Adrenal gland (tissue), 19 donors: ENCODE measurements at places on chromosomes 1 and 21. TPM values are rescaled to one million over a fixed set of nuclear protein-coding genes. Genes with fewer than 3 reads are reported as not detected.

Gene CTH
- total RNA-seq = 11.0 TPM

Gene DCST2
- total RNA-seq = not detected

Gene KRTAP10-4
- total RNA-seq = not detected

Gene SPATA45
- total RNA-seq = not detected

Gene NTMT2
- total RNA-seq = not detected

Gene FYB2
- total RNA-seq = not detected

- H3K4me3 ChIP-seq = no peak overlapping the region
- no peaks in the 10 kb centered on the region for H3K36me3 ChIP-seq
- DNase-seq = peak; percentile 29
- H3K4me1 ChIP-seq = no peaks in the 10 kb centered on the region
These were observed 64.8 kb downstream of the FAM163A start for GRCh38 chr1:179807691-179808485.

- no peaks in the 10 kb centered on the region for H3K4me1 ChIP-seq
- H3K4me3 ChIP-seq = no peak overlapping the region
- no peak for DNase-seq
- no peak overlapping the region for H3K27ac ChIP-seq
- H3K27me3 ChIP-seq = no peaks in the 10 kb centered on the region
These were observed 10.8 kb downstream of the THEM4 start for GRCh38 chr1:151898519-151898991.

- H3K27me3 ChIP-seq = no peaks in the 10 kb centered on the region
- no peak overlapping the region for H3K27ac ChIP-seq
- no peak for DNase-seq
- H3K4me3 ChIP-seq = no peak overlapping the region
These were observed 103.9 kb downstream of the CASZ1 start for GRCh38 chr1:10692401-10693021.

- no peak for DNase-seq
- no peaks in the 10 kb centered on the region for H3K27me3 ChIP-seq
- no peak overlapping the region for H3K4me3 ChIP-seq
- no peak overlapping the region for H3K27ac ChIP-seq
- H3K36me3 ChIP-seq = no peaks in the 10 kb centered on the region
- H3K4me1 ChIP-seq = no peaks in the 10 kb centered on the region
These were observed 30.0 kb upstream of the RALGPS2 start for GRCh38 chr1:178694923-178695525.

- H3K27ac ChIP-seq = no peak overlapping the region
- no peak overlapping the region for H3K4me3 ChIP-seq
- H3K4me1 ChIP-seq = no peaks in the 10 kb centered on the region
- H3K36me3 ChIP-seq = no peaks in the 10 kb centered on the region
These were observed 344.6 kb upstream of the AJAP1 start for GRCh38 chr1:4309676-4310320.

- H3K27ac ChIP-seq = no peak overlapping the region
- H3K4me1 ChIP-seq = no peaks in the 10 kb centered on the region
- H3K27me3 ChIP-seq = no peaks in the 10 kb centered on the region
- peaks cover 5% of the 10 kb centered on the region for H3K36me3 ChIP-seq
These were observed 224.6 kb downstream of the FAF1 start for GRCh38 chr1:50735443-50735842.

DNA sequence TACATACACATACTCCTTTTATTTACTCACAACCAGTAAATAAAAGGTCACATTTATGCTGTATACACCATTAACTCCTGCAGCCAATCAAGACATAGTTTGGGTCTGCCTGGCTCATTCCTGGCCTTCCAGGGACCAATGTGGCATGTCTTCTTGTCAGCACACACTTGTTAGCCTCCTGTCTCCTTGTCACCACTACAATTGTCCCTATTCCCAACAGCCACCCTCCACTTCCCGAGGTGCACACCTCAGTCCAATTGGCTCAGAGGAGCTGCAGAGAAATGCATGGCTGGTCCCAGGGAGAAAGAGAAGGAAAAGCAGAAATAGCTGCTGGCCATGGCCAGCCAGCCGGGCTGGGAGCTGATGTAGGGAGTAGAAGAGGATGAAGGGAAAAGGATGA, 116.9 kb downstream of the PLXNA2 start:
- no peaks in the 10 kb centered on the region for H3K4me1 ChIP-seq
- no peaks in the 10 kb centered on the region for H3K27me3 ChIP-seq
- no peak for DNase-seq
- no peak overlapping the region for H3K4me3 ChIP-seq
- H3K36me3 ChIP-seq = no peaks in the 10 kb centered on the region

DNA sequence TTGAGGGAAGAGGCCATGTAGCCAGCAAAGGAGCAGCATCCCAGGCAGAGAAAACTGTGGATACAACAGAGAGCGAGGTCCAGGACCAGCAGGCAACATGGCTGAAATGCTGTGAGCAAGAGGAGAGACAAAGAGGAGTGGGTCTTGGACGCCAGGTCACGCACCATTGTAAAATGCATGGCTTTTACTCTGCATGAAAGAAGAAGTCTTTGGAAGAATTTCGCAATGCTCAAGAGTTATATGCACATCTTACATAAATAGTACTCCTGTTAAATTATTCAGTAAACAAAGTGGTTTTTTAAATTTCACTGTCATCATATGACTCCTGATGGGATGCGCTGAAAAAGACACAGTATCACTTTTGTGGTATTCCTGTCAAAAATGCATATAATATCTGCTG, 3.5 kb downstream of the CD244 start:
- H3K4me1 ChIP-seq = no peaks in the 10 kb centered on the region
- H3K27me3 ChIP-seq = peaks cover 3% of the 10 kb centered on the region
- no peak for DNase-seq
- no peaks in the 10 kb centered on the region for H3K36me3 ChIP-seq
- H3K4me3 ChIP-seq = no peak overlapping the region

- peaks cover 5% of the 10 kb centered on the region for H3K27me3 ChIP-seq
- no peak overlapping the region for H3K27ac ChIP-seq
- no peaks in the 10 kb centered on the region for H3K36me3 ChIP-seq
- no peak overlapping the region for H3K4me3 ChIP-seq
- DNase-seq = peak; percentile 61
These were observed 57.4 kb downstream of the OLIG1 start for GRCh38 chr21:33127154-33127867.

GRCh38 chr21:31502537-31503143, 156.9 kb upstream of the SOD1 start:
- no peaks in the 10 kb centered on the region for H3K36me3 ChIP-seq
- no peaks in the 10 kb centered on the region for H3K27me3 ChIP-seq
- no peak for DNase-seq
- no peaks in the 10 kb centered on the region for H3K4me1 ChIP-seq
- no peak overlapping the region for H3K4me3 ChIP-seq

DNA sequence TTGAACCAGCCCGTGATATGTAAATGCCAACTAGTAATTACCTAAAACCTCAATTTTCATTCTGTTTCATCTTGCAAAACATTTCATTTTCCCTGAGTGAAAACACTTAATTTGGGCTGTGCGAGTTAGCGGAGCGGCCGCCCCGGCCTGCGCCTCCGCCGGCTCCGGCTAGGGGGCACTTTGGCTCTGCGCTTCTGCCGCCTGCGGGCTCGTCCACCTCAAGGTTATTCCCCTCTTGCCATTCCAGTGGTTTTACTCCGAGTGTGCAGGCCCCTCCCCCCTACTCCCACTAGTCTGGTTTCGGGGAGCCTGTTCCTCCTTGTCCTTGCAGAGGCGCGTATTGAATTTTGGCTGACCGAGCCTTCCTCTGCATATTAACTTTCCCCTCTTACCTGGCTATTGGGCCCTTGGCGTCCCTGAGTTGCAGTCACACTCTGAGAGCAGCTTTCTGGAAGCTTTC, 55.6 kb downstream of the PEX14 start:
- peak; percentile 83 for DNase-seq
- H3K27me3 ChIP-seq = no peaks in the 10 kb centered on the region
- peaks cover 29% of the 10 kb centered on the region for H3K4me1 ChIP-seq
- H3K4me3 ChIP-seq = no peak overlapping the region
- H3K36me3 ChIP-seq = no peaks in the 10 kb centered on the region
- H3K27ac ChIP-seq = no peak overlapping the region

DNA sequence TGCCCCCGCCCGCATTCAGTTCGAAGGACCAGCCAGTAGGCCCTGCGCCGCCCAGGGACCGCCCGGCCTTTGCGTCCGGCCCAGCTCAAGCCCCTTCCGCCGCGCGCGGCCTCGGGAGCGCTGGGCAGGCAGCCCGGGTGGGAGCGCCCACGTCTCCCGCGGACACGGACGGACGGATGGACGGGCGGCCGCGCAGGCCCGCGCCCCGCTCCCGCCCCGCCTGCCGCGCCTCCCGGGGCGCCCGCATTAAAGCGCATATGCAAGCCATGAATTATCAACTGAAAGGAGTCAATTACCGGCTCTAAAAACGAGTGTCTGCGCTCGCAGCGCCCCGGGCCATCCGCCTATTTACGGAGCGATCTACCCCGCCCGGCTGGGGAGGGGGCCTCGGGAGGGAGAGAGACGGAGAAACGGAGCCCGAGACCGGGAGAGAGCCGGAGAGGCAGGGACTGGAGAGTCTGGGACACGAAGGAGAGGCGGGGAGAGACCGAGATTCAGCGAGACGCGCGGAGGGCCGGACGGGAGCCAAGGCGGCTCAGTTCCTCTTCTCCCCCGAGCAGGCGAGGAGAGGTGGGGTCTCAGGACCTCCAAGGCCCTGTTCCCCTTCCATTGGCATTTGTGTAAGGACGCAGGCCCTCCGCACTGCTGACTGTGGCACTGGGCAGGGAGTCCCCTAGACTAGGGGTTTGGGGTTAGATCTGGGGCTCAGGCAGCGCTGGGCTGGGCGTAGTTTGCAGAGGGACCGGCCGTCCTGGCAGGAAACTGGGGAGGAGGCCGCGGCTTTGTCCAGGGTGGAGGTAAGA, 41.3 kb upstream of the DMBX1 start:
- H3K36me3 ChIP-seq = no peaks in the 10 kb centered on the region
- DNase-seq = no peak
- peak overlapping the region; percentile 49 for H3K4me3 ChIP-seq
- H3K27me3 ChIP-seq = peaks cover 3% of the 10 kb centered on the region
- no peaks in the 10 kb centered on the region for H3K4me1 ChIP-seq
- no peak overlapping the region for H3K27ac ChIP-seq

GRCh38 chr1:202571719-202572339, 138.4 kb downstream of the SYT2 start:
- H3K27me3 ChIP-seq = no peaks in the 10 kb centered on the region
- no peak overlapping the region for H3K27ac ChIP-seq
- no peak for DNase-seq
- H3K36me3 ChIP-seq = no peaks in the 10 kb centered on the region
- H3K4me3 ChIP-seq = no peak overlapping the region

GRCh38 chr1:48717082-48717481, 59.6 kb downstream of the BEND5 start:
- no peaks in the 10 kb centered on the region for H3K36me3 ChIP-seq
- H3K27ac ChIP-seq = no peak overlapping the region
- H3K4me3 ChIP-seq = no peak overlapping the region
- no peak for DNase-seq
- no peaks in the 10 kb centered on the region for H3K27me3 ChIP-seq

GRCh38 chr1:75615613-75616435, 4.9 kb upstream of the SLC44A5 start:
- no peaks in the 10 kb centered on the region for H3K36me3 ChIP-seq
- H3K4me1 ChIP-seq = peaks cover 8% of the 10 kb centered on the region
- H3K27ac ChIP-seq = no peak overlapping the region

DNA sequence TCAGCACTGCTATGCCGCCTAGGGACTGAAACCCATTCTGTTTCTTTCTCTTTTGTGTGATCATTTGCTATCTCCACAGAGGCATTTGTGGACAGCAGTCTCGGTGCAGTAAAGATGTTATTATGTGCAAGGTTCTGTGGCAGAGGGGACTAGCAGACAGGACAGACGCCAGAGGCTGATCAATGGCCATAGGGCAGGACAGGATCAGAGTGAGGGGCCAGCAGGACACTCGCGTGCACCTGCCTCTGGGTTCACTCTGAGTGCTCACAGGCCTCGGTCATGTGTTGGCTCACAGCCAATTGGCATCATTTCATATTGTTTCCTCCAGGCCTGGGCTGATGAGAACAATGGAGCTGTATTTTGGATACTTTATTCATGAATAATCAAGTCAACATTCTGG, 212.6 kb downstream of the TGFB2 start:
- H3K4me3 ChIP-seq = no peak overlapping the region
- no peaks in the 10 kb centered on the region for H3K27me3 ChIP-seq
- no peak overlapping the region for H3K27ac ChIP-seq
- peak; percentile 18 for DNase-seq

DNA sequence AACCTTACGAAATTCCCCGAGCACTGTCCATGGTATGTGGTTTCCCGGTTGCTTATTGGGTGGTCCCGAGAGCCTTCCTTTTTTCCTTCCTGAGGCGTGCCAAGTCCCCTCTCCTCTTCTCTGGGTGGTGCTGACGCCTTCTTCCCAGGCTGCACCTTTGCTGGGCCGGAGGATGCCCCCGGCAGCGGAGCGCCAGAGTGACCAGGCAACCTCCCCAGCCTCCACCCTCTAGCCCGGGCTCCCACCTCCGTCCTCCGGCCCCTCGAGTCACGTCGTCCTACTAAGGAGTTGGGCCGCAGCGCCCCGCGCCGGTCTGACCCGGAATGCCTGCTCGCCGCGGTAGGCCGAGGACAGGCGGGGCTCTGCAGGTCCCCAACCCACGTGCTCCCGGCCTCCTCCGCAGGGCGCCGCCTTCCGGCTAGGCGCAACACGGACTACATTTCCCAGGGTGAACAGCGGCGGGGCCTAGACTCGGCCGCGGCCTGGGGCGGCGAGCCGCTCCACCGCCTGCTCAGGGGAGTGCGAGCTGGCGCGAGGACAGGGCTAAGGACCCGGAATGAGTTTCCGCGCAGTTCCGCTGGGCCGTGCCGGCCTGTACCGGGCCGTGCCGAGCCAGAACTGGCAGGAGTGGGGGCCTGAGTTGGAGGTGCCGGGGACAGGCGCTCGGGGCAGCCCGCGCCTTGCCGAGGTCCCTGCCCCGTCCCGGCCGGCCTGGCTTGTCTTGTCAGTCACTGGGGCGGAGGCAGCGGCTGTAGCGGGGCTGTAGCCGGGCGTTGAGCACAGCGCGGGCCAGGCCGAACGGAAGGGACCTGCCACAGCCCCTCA, at the start of gene IPO13:
Gene IPO13, plus strand, starts transcription at position 715 of the 825 bp plus-strand sequence. CDS start 651 bp downstream, outside the sequence.
- peak within 1 kb of the TSS; percentile 91 for H3K27ac ChIP-seq
- H3K4me3 ChIP-seq = peak within 1 kb of the TSS; percentile 77
- H3K36me3 ChIP-seq = no peaks in the 10 kb centered on the region
- H3K27me3 ChIP-seq = no peaks in the 10 kb centered on the region

- no peak overlapping the region for H3K4me3 ChIP-seq
- no peaks in the 10 kb centered on the region for H3K4me1 ChIP-seq
- H3K27ac ChIP-seq = no peak overlapping the region
These were observed 2.1 kb upstream of the CD53 start for GRCh38 chr1:110870721-110871388.

- no peak for DNase-seq
- H3K4me3 ChIP-seq = no peak overlapping the region
- H3K36me3 ChIP-seq = no peaks in the 10 kb centered on the region
- H3K4me1 ChIP-seq = no peaks in the 10 kb centered on the region
These were observed 169.3 kb upstream of the NR5A2 start for GRCh38 chr1:199858171-199858570.
